ENCODE measurements at places on chromosomes 16 and 17.

DNA sequence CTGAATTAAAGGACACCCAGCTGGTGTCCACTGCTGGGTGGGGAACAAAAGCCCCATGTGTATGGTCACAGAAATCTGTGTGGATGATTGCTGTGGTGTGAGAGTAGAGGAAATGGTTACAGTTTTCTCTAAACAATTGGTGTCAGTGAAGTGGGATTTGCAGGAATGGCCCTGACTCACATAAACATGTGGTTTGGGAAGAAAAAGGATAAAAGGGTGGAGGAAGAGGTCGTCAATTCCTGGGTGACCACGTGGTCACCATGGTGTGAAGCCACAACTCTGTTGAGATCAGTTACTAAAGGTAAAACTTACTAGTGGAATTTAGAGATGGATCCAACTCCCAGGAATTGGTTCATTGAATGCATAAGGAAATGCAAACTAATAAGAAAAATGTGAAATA lies 3.6 kb upstream of the TUBG2 start:
- DNase-seq, result peak; percentile 77

GRCh38 chr16:85563515-85564276 lies 49.4 kb upstream of the GSE1 start:
- no peak for DNase-seq

- no peak for DNase-seq
Observed at GRCh38 chr16:27717726-27718125, 167.8 kb downstream of the KATNIP start.

DNA sequence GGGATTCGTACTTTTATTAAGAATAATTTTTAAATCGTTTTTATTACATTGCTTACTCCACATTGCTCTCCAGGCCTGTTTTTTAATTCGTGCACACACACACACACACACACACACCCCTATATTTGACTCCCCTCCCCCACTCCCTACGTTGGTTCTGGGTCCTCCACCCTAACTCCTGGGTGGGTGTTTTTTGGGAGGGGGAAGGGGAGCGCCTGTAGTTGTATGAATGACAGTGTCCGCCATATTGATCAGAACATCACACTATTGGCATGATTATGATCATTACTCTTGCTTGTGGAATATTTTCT lies 1.3 kb downstream of the GNAO1 start:
- DNase-seq, result no peak

DNA sequence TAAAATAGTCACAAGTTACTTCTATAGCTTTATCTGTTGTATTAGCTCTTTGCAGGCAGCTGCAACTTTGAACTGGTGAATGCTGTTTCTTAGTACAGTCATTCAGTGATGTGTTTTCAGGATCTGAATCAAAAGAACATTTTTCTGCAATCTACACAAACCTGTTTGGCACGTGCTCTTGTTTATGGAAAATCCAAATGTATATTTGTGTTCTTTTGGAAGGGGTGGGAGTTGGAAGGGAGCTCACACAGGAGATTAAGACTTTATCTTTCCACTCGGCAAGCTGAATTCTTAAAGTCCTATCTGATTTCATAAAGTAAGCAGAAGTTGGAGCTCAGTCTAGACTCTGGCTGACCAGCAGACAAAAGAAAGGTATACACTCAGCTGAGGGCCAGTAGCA lies 300.2 kb downstream of the MAP2K6 start:
- DNase-seq, result no peak

DNA sequence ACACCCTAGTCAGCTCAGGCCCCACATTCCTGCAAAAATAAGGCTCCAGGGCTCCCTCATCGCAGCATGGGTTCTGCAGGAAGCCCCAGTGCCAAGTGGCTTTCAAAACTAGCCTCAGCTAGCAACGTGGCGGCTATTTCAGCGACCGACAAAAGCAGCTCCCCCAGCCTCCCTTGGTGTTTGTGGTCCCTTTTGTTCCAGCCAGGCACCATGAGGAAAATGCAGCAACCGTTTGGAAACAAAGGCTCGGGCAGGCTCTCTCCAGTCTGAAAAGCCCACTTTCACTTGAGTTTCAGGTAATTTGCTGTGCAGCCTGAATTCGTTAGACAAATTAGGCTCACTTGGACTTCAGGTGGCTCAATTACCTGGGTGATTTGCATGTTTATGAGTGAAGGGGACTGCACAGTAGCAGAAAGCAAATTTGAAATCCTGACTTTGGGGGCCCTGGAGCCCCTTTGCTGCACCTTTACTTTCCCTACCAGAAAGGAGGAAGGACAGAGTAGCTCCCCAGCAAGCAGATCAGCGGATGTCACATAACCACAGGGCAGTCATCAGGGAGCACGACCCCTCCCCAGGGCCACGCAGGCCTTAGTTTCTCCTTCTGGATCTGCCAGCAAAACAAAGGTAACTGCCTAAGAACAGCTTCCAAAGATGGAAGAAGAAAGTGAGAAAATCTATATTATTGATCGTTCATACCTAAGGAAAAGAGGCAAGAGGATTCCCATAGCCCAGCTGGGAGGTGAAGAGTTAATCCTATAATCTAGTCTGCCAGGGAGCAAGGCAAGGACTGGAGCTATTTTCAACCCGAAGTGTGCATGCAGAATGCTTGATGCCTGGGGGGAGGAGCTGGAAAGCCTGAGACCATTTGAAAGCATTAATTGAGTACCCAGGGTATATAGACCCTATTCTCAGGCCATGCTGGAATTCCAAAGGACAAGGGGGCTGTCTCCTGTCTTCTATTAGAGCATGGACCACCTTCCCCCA lies 143.1 kb upstream of the SDK2 start:
- DNase-seq, result no peak

DNA sequence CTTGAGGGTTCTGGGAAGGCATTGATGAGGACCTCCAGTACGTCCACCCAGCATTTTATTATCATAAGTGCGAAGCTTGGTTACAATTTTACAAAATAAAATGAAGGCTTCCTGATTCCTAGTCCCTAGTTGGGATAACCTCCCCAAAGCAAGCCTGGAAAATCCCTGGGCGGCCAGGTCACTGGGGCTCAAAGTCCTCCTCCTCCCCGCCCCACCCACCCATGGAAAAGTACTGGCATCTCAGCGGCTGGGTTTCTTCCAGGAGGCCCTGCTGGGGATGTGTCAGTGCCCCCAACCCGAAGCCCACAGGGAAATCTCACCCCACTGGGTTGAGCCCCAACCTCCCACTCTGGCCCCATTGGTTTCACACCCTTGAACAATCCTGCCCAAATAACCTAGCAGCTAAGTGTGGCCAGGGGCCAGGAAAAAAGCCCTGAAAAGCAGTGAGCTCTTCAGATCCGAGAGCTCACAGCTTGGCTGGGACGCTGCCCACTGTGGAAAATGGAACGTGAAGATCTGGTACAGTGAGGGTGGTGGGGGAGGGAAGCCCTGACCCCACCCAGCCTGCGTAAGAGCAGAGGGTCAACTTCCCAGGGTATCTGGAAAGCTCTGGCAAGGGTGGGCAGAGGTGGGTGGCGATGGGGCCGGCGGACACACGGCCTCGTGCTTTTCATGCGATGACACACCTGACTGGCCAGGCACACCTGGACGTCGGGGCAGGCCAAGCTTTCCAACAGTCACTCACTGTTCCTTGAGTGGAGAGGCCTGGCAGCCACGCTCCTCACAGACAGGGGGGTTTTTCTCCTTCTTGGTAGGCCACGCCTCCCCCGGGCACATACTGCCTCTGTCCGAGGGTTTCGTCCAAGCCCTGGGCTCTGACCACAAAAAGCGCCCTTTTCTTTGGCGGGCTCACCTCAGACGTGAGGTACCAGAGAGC lies 324.5 kb downstream of the SOX9 start:
- no peak for DNase-seq

DNA sequence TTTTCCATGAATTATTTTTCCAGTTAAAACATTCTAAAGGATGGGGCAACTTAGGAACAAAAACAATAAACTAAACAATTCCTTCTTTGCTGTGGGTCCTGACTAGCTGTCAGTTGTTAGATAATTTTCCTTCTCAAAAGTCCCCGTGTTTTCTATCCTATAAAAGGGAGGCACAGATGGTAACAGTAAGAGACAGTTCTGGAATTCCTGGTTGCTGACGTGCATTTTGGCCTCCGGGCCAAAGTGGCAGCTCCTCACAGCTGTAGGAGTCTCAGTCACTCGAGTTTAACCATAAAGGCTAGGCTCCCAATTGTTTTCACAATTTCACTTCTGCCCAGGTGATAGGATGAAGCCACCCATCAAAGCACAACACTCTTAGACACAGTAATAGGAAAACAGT lies 77.0 kb upstream of the ZNF423 start:
- DNase-seq, result peak; percentile 12

GRCh38 chr17:4100883-4101756 lies 41.7 kb downstream of the ZZEF1 start:
- DNase-seq, result peak; percentile 1

- DNase-seq, result no peak
Observed at GRCh38 chr16:27189335-27189972, 13.9 kb upstream of the KDM8 start.

DNA sequence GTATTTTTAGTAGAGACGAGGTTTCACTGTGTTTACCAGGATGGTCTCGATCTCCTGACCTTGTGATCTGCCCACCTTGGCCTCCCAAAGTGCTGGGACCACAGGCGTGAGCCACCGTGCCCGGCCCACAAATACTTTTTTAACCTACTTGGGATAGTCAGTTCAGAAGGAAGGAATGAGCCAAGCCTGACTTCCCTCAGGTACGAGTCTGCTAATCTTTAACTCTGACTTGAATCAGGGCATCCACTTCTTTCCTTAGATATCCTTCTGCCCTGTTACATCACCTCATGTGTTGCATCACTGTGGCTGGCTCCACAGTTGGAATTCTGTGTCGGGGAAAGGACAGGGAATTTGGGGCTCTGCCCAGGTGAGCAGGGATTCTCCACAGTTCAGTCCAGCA lies 120.8 kb downstream of the MSI2 start:
- DNase-seq, result no peak

- no peak for DNase-seq
Observed at GRCh38 chr16:11432856-11433395, 87.7 kb downstream of the RMI2 start.

- peak; percentile 67 for DNase-seq
Observed at GRCh38 chr17:41666708-41667279, 21.9 kb upstream of the EIF1 start.

- DNase-seq, result peak; percentile 64
Observed at GRCh38 chr17:39174920-39175694, 9.1 kb upstream of the ARL5C start.

GRCh38 chr16:592518-593306 lies 2.8 kb downstream of the RAB40C start:
- no peak for DNase-seq

- no peak for DNase-seq
Observed at GRCh38 chr17:82447876-82448275, 2.7 kb downstream of the CYBC1 start.

DNA sequence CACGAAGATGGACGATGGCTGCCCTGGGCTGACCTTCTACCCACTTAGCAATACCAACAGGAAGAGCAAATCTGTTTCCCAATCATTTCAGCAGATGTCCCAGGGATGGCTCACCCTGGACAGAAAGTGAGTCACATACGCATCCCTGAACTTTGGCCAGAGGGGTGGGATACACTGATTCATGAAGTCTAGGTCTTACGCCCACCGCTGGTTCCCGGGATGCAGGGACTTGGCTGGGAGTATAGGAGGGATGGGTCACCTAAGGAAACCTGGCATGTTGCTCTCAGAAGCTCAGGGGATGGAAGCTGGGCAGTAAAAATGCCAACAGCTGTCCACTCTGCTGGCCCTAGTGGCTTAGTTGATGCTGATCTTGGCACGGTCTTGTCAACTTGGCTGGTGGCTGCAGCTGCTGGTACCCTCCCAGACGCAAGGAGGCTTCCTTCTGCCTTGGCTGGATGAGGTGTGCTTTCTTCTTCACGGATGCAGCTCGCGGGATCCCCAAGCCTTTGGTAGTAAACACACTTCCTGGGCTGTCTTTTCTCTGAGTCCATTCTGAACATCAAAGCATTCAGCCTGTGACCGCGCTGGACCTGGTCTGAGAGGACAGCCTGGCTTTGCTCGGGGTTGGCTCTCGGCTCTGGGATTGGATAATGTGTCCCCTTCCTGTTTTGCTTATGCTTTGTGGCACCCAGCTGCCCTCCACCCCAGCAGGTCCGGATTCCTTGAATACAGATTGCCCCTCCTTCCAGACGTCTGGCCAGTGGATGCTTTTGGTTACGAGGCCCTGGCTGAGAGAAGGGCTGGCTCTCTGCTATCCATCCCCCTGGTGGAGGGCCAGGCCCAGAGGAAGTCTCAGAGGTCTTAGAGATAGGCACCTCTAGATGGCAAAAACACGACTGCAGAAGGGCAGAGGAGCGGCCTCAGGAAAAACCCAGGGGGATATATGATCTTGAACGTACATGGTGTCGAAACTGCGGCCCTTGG lies 71.5 kb downstream of the RAP1GAP2 start:
- DNase-seq, result peak; percentile 31

DNA sequence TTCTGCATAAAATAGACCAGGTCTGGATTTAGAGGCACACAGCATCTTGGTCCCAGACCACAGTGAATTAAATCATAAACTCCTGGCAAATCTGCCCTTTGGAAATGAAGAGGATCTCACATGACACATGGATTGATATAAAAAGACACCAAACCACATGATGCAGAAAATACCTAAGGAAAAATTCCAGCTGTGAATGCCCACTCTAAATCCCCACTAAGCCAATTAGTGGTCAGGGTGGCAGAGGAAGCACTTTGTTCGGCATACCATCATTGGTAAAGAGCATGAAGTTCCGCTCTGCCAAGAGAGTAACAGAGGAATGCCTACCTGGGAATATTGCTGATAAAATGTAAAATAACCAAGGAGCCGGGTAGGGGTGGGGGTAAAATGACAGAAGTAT lies 32.4 kb upstream of the NOL11 start:
- no peak for DNase-seq

GRCh38 chr17:9769036-9769695 lies 22.2 kb downstream of the DHRS7C start:
- no peak for DNase-seq

- DNase-seq, result no peak
Observed at GRCh38 chr16:75053791-75054555, 55.1 kb downstream of the ZNRF1 start.

- DNase-seq, result no peak
Observed at GRCh38 chr16:75019007-75019406, 20.2 kb downstream of the ZNRF1 start.

DNA sequence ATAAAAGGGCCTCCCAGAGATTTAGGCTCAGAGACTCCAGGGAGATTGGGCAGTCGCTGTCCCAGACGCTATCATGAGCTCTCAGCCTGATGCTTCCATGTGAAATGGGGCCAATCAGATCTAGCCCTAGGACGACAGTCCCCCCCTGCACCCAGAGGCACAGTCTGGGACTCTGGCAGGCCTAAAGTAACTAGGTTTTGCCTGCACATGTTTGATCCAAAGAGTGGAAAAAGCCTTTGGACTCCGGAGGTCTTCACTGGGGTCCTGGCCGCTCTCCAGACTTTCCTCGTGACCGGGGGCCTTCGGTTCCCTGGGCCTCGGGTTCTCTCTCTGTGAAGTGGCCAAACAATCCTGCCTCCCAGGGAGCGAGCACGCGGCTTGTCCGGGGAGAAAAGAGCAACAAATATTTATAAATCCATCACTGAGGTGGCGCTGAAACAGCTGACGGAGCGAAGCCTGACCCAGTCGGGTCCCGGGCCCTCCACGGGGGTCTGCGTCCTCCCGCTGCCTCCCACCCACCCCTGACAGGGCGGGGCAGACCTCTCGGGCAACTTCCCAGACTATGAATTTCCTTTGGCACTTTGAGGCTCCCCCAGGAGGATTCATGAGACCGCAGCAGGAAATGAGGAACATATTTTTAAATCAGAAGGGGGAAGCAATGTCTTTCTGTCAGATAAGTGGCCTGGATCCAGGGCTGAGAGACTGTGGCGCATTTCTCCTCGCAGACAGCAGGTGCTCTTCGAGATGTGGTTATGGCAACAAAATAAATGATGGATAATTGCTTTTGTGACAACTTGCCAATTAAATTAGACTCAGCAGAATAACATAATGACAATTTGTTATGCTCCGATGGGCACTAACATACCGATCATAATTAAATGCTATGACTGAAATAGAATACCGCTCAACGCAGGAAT lies 38.9 kb downstream of the MRPS23 start:
- peak; percentile 82 for DNase-seq

All from fibroblast of upper back skin (primary cell).